CD4-positive, alpha-beta T cell treated with Interleukin-15 for 4 hours (primary cell): ENCODE measurements at places on chromosomes 16 and 17.
A peak's percentile ranks its signal among the peaks of the same experiment; 100 is the strongest.

DNA sequence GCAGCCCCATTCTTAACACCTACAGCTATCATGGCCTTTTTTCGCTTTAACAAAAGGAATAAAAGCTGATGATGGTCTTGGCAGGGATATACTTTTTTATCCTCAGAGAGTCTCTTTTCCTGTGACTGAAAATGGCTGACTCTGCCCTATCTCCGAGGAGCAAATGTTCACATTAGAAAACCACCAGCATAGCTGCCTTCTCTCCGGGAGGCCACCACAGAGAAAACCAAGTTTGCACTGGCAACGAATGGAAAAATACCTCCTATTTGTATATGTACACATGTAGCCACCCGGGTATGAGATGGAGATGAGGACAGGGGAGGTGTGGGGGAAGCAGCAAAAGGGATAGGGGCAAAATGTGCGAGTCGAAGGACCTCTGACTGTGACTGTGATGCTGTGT, 88.2 kb downstream of the STX8 start:
- no peak for DNase-seq

DNA sequence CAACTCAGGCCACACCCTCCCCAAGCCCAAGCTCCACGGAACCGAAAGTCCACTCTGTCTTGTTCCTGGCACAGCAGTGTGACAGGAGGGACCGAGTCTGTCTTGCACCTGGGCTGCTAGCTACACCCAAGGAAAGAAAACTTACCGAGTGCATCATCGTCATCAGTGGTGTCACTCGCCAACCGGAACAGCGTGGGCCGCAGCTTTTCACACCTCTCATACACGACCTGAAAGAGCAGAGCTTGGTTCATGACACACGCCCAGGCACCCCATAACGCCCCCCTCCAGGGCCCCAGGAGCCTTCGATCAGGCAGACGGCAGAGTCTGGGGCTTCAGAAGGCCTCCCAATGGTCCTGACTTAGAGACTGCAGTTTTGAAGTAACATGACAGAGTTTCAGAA, 27.5 kb downstream of the GGA2 start:
- DNase-seq, result peak; percentile 67

- no peak for DNase-seq
Observed at GRCh38 chr16:70646260-70647241, at the start of gene IL34. IL34 (plus strand) TSS chr16:70646559; CDS start chr16:70646948, 389 bp downstream.

- no peak for DNase-seq
Observed at GRCh38 chr16:58157951-58158540, 28.9 kb upstream of the CFAP20 start.

- DNase-seq, result no peak
Observed at GRCh38 chr16:15811481-15812400, 45.1 kb downstream of the MYH11 start.

DNA sequence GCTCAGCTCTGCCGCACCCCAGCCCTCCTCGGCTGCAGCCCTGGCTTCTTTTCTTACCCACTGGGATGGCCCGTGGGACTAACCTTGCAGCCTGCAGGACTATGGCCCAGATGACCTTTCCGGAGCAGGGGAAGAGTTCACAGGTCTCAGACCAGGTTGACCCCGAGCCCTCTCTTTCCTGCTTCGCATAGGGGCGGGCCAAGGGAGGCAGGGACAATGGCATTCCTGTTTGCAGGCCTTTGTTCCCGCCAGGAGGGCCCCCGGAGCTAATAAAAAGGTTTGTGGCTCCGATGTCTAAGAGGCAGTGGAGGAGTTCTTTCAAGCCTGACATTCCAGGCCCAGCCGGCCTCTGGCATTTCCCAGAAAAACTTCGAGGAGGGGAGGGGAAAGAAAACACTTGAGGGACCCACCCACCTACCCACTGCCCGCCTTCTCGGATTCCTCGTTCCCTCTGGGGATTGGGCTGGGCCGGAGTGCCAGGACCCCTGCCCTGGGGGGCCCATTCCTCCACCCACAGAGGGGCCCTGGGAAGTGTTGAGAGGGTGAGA, 5.8 kb upstream of the SOCS3 start:
- DNase-seq, result no peak

DNA sequence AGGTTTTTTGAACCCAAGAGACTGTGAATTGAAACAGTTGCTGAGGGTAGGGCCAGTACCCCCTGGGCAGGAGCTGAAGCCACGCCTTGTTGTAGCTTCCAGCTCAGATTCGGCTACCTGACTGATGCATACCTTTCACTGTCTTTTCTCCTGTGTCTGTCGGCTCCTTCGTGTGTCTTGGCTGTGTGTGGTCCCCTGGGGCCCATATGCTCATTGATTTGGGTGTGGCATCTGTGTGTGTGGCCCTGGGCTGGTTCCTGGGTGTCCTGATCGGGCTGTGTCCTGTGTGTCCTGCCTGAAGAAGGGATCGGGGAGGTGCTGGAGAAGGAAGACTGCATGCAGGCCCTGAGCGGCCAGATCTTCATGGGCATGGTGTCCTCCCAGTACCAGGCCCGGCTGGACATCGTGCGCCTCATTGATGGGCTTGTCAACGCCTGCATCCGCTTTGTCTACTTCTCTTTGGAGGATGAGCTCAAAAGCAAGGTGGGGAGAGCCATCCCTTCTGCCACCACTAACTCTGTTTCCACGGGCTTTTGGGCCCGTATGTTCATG, 20.9 kb downstream of the CASKIN2 start:
- DNase-seq, result no peak

- DNase-seq, result no peak
Observed at GRCh38 chr17:67974185-67974584, 22.1 kb downstream of the C17orf58 start.

DNA sequence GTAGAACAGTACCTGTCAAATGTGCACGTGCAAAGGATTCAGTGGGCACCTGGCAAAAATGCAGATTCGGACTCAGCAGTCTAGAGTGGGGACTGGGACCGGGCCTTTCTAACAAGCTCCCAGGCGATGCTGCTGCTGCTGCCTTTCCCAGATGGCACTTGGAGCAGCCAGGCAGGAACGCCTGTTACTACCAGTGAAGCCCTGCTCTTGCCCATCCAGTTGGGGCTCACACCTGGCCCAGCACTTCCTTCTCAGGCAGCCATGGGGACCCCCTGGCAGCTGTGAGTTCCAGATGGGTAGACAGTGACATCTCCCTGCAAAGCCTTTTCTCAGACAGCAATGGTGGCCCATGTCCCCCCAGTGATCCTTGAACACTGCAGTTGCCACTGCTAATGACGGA, 30.4 kb downstream of the KDM8 start:
- DNase-seq, result no peak

DNA sequence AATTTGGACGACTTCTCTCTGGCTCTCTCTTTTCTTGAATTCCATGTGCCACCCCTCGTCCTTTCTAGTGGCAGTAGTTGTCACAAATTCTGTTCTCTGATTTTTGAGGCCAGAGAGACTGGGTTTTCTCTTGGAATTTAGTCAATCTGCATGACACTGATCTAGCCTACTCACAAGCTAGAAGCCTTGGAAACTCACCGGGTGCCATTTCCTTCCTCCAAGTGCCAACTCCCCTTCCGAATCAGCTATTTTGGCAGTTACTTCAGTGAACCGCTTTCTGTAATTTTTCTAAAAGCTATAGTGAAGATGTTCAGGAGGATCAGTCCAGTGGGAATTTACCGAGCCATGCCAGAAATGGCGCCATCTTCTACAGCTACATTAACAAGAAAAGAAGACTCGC, 228.9 kb downstream of the PMP22 start:
- DNase-seq, result no peak

DNA sequence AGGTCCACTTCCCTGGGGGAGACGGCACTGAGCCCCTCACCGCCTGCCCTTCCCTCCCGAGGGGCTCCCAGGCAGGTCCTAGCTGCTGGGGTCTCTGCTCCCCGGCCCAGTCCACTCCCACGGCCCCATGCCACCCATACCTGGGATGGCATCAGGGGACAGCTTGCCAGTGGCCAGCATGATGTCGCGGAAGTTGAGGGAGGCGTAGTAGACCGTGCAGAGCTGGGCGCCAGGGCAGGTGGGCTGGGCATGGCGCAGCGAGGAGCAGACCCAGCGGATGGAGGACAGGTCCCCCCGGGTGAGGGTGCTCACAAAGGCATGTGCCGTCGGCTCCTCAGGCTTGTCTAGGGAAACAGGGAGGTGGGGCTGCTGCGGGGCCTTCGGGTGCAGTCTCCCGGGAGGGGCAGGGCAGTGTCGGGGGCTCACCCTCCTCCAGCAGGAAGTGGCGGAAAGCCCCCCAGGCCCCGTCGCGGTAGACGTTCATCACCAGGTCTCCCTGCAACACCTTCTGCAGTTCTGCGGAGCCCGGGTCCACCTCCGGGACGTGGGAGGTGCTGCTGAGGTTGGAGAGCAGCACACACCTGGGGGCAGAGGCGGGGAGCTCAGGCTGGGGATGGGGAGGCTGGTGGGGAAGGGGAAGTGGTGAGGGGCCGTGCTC, 13.5 kb downstream of the FASN start:
- no peak for DNase-seq

- no peak for DNase-seq
Observed at GRCh38 chr16:8113843-8114242, 476.5 kb downstream of the TMEM114 start.

DNA sequence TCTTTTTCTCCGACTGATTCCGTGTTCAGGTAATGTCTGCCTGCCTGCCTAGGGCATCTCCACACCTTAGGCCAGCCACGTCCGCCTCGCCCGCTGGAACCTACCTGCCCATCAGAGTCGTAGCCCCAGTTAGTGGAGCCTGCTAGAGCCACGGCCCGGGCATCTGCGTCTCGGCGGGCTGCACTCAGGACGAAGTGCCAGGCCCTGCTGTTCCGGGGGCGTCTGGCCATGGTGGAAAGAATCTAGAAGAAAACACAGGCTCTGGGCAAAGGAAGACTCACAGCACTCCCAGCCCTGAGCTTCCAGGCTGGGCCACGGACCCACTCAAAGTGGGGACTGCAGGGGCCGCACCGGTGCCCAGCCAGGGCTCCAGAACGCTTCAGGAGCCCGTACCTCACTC, 1.1 kb downstream of the SPSB3 start:
- DNase-seq, result no peak

GRCh38 chr16:87877942-87878507, 8.7 kb upstream of the SLC7A5 start:
- no peak for DNase-seq

- no peak for DNase-seq
Observed at GRCh38 chr16:47069313-47069712, 74.4 kb downstream of the NETO2 start.

DNA sequence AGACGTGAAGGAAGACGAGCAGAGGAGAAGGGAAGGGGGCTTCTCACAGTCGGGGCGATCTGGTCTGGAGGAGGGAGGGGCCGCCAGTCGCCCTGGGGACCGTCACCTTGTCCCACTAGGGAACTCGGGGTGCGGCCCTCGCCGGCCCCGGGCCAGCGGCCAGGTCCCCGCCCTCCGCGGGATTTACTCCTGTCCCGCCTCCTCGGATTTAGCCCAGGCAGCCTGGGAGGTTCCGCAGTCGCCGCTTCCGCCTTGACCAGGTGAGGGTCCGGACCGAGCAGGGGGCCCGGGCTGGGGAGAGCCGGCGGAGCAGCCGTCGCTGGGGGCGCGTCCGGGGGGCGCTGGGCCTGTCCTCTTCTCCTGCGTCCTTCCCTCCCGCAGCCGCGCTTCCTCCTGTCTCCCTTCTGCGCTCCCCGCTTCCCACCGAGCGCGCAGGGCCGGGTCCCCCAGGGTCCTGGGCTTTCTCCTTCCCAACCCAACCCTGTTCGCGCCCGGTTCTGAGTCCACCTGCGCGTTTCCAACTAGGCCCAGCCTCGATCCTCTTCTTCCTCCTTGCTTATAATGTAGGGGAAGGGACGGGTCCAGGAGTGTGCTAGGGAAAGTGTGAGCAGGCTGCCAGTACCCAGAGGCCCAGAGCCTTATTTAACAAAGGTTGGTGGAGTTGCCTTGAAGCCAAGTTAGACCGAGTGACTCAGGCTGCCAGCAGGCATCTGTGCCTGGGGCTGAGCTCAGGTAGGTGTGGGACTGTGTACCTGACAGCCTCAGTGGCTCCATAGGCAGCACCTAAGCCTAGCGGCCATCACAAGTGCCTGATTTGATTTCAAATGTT, at the start of gene TNK1:
TSS of gene TNK1 (plus strand) at position 235 of the 829 bp plus-strand sequence. CDS start 1,838 bp downstream, outside the sequence.
- DNase-seq, result no peak

DNA sequence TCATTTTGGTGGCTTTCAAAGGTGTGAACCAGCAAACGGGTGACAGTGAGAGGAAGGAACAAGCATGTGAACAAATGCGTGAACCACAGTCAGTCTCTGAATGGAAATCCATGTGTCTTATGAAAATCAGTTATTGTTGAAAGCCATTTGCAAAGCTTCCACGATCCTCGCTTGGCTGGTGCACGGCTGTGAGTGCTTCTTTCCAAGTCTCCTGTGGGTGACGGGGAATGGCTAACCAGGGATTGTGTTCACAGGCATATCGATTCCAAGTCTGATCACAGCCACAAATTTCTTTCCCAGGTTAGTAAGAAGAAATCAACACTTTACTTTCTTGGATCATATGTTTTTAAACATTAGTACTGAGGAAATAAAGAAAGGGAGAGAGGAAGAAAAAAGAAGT, 556.9 kb upstream of the RBFOX1 start:
- DNase-seq, result no peak

DNA sequence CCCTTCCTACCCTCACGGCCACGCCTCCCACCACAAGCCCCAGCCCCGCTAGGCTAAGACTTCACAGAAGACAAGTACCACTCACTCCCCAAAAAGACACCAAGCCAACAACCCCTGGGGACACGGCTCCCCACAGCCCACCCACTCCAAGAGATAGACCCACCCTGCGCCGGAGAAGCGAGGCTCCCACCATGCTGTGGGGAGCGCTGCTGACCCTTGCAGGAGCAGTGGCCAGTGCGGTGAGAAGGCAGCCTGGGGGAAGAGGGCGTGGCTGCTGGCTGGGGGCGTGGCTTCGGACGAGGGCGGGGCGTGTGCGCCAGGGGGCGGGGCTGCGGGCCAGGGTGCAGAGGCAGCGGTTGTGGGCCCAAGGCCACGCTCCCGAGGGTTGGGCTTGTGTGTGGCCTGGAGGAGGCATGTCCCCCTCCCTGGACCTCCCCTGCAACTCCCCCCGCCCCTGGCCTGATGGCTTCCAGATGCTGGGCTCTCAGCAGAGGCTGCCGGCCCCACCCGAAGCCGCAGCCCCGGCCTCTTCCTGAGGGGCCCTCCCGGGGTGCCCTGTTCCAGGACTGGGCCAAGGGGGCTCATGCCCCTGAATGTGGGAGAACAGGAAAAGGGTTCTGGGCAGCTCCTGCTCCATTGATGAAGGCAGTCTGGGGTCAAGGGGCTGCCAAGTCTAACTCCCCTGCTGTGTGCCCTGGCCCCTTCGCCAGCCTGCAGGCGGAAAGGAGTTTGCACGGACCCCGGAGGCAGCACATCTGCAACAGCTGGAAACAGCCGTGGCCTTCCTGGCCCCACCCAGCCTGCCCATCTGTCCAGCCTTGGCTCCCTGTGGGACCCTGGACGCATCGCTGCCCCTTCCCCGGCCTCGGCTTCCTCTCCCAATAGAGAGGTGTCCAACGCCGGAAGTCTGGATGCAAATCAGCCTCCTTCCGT, 9.1 kb downstream of the TFAP4 start:
- no peak for DNase-seq

- DNase-seq, result no peak
Observed at GRCh38 chr17:66949501-66949900, 15.0 kb upstream of the CACNG4 start.

GRCh38 chr16:4690946-4691665, 2.3 kb upstream of the NUDT16L1 start:
- no peak for DNase-seq
